ENCODE measurements at places on chromosomes 2 and 18. TPM values are rescaled to one million over a fixed set of nuclear protein-coding genes. Genes with fewer than 3 reads are reported as not detected.

MC2R gene
- total RNA-seq, result not detected

RAB27B gene
- total RNA-seq, result 65.5 TPM

GATA6 gene
- total RNA-seq, result 2.9 TPM

GRCh38 chr2:6011921-6012320 is 319.7 kb downstream of the SOX11 start:
- DNase-seq, result no peak

Data from bronchial epithelial cell (primary cell).